BJ (cell line): ENCODE measurements at places on chromosomes 4 and X. TPM values are rescaled to one million over a fixed set of nuclear protein-coding genes. Genes with fewer than 3 reads are reported as not detected.

Gene NCAPG
- 7.8 and 14.4 TPM in 2 replicates for polyA plus RNA-seq

DNA sequence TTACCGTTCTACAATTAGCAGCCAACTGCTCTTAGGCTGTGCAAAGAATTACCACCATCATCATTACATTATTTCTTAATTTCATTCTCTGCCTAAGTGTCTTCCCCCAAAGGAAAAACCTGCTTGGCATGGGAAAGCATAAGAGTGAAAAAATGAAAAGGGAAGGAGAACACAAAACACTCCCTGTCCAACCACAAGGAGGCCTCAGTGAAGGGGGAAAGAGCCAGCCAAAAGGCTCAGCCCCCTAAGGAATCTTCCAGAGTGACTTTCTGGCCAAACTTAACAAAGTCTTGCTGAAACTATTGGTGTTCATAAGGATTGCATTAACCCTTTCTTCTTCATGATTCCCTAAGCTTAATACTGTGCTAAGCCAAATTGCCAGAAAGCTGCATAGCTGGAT is 287.4 kb downstream of the SMARCA1 start:
- no peak for DNase-seq

DNA sequence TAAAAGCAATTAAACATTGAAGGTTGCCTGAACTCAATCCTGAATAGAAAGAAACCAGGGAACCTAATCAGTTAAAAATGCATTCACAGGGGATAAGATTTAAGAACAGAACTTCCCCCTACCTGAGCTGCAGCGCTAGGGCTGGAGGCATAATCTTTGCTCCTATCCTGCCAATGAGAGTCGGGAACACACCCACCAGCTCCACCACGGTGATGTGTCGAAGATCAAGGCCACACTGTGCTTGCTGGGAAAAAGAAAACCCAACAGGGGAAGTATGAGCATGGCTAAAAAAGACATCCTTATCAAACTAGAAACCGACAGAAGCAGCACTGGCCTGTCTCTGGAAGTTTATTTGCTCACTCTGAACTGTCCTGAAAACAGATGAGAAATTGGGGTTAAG is 66.3 kb downstream of the SRPX start:
- DNase-seq: no peak

DNA sequence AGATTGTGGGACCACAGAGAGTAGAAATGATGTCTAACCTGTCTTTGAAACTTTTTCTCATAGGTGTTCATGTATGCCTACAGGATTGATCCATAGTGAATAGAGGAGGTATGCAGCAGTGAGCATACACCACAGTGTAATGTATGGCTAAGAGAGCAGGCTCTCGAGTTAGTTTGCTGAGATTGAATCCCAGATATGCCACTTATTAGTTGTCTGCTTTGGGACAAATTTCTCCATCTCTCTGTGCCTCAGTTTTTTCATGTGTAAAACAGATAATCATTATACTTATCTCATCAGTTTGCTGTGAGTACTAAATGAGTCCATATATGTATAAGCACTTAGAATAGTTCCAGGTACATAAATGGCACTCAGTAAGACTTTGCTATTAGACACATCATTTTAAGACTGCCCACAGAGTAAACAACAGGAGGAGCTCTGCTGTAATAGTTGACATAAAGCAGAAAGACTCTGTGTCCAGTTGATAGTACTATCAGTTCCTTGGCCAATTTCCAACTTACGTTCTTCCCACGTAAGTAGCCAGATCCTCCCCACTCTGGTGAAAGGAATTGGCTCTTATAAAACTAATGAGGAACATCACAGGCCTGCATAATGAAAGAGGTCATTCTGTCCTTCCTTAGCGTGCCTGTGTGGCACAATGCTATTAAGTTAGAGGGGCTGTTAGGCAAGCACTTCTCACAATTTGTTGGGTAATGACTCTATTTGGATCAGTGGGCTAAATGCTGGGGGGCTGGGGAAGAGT is 20.7 kb upstream of the RNF150 start:
- no peak for DNase-seq

DNA sequence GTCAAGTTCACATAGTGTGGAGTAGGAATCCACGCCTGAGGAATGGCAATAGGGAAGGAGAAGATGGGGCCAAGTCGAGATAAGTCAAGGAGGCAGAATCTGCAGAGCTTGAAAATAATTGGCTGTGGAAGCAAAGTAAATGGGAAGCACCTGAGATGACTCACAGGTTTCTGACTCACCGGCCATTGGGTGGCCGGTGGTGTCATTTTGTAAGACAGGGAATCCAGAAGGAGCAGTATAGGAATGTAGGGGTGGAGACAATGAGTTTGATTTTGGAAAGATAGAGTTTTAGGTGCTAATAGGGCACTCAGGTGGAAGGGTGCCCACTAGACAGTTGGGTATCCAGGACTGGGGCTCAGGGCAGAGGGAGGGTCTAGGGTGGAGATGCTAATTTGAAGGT is 201.0 kb upstream of the MAMLD1 start:
- DNase-seq: no peak

Gene EDA2R
- 19.4 and 23.4 TPM in 2 replicates for polyA plus RNA-seq
